ENCODE measurements at places on chromosomes 2 and 18.
A peak's percentile ranks its signal among the peaks of the same experiment; 100 is the strongest.

GRCh38 chr18:29041976-29042375, 865.0 kb upstream of the CDH2 start:
- DNase-seq: no peak

GRCh38 chr2:162579169-162579568, 235.2 kb downstream of the GCA start:
- no peak for DNase-seq

GRCh38 chr18:32093523-32093922, 1.8 kb downstream of the RNF138 start:
- no peak for DNase-seq

- DNase-seq: no peak
These were observed 150.3 kb downstream of the CALCRL start for GRCh38 chr2:187297801-187298200.

GRCh38 chr2:168212866-168213265, 34.5 kb downstream of the STK39 start:
- DNase-seq: no peak

- no peak for DNase-seq
These were observed 22.7 kb upstream of the ETAA1 start for GRCh38 chr2:67374481-67374880.

- no peak for DNase-seq
These were observed 36.2 kb downstream of the LRRFIP1 start for GRCh38 chr2:237663517-237664110.

DNA sequence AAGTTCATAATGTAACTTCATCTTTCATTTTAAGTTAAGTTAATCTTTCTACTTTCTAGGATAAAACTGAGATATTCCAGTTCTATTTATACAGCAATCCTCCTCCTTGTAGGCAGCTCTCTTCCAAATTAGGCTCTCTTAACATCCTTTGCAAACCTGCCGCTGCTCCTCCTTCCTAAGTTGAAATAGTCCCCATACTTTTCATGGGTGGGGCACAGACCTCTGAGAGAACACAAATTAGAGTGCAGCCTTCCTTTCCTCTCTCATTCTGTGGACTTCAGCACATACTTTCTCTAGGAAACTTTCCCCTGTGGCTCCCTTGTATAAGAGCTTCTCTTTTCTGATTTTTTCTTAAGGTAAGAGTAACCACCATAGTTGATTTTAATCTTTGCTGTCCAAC, 28.3 kb downstream of the TWSG1 start:
- DNase-seq: no peak

DNA sequence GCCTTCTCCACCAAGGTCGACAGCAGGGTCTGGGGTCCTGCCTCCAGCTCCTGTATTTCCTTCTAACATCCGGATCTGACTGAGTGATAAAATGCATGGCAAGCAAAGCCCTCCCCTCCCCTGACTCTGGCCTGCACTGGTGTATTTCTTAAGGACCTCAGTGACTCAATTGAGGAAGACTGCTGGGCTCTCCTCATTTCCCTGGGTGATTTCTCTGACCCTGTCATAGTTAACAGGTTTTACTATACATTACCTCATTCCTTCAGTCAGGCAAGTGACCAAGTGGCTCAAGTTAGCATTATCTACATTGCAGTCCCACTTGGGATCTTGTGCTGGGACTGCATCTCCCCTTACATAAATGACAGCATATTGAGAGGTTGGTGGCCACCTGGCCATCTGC, 38.8 kb upstream of the CCBE1 start:
- no peak for DNase-seq

GRCh38 chr18:74373428-74373827, 57.8 kb downstream of the C18orf63 start:
- DNase-seq: no peak

DNA sequence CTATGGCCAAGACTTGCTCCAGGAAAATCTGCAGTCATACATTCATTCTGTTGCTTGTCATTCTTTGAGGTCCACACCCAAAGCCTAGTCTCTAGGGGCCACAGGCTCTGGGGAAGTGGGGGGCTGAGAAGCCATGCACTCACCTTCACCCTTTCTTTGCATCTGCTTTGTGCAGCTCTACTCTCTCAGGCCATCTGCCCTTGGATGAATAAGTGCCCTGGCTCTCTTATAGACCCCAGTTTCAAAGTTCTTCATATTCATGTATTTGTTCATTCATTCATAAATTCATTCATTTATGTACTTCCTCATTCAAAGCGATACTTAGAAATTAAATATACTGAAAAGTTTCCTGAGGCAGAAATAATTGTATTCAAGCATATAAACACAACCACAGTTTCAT, 130.3 kb upstream of the FAM98A start:
- DNase-seq: no peak

- DNase-seq: peak; percentile 76
These were observed 22.4 kb downstream of the LHCGR start for GRCh38 chr2:48733067-48733503.

DNA sequence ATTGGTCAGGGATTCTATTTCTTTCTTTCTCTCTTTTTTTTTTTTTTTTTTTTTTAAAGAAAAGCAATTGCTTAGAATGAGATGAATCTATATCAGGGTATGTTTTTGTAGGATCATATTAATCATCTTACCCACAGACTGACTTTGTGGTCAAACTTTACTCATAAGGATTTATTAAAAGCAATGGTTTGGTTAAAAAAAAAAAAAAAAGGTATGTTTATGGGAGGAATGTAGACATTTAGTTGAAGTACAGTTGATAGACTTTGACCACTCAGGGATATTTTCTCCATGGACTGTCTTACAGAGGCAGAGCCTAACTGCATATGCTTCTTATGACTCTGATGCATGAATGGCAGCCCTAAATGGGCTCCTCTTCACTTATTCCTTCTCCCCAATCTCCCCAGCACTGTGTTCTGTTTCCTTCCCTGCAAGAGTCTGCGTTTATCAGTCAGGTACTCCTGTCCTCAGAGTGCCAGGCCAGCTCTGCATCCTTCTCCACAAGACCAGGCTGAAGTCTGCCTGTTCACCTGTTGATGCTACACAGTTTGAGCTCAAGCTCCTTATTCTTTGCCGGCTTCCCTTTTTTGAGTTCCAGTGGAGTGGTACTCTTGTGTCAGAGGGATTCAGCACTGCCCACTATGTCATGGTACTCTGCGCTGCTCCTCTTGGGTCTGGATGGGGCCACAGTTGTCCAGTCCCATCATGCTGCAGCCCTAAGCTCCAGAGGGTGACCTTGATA, 24.3 kb downstream of the CRIM1 start:
- DNase-seq: no peak

- no peak for DNase-seq
These were observed 71.5 kb downstream of the RAB31 start for GRCh38 chr18:9779630-9780029.

DNA sequence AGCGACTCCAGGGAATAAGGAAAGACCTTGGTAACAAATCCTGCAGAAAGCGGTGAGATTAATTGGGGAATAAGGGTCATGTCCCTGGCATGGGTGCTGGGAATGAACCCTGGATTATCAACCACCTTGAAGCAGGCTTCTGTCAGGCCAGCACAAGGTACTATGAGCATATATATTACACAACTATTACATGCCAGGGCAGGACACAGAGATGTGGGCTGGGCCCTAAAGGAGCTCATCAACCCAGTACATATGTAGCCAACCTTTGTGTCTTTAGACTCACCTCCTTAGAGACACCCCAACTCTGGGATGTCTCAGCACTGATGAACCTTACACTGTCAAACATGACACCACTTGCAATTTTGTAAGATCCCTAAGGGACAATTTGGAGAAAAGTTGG, 3.4 kb downstream of the SFXN5 start:
- DNase-seq: no peak

GRCh38 chr18:27378431-27379095, 193.5 kb upstream of the CHST9 start:
- no peak for DNase-seq

DNA sequence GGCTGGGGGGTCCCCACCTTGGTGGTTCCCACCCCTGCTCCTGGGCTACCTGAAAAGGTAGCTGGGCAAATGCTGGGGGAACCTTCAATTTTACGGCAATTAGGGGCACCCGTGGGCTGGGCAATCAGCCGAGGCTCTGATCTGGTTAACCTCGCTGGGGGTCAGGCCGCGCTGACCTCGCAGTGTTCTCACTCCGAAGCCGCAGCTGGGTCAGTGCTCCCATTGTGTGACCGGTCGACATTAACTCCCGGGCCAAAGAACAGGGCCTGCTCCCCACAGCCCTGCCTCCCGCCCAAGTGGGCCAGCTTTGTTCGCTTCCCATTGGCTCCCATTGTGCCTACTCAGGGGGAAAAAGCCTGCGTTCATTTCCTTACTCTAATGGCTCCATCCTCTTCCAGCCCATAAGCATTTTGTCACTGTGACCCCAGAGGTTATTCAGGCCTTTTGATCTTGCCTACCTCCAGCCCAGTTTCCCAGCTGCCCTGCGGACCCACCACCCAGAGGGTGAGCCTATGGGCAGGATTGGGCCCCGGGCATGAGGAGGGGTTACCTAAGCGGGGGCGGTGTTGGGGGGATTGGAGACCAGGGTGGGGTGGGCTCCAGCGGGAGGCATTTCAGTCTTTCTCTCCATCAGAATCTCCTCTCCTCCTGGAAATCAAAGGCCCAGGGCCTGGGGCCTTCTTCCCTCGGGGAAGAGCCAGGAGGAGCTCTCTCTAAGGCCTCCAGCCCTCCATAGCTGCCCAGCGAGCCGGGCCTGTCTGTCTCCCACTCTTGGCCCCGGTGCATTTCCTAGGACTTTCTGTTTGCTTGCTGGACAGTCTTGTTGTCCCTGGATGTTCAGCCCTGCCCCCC, 90.1 kb downstream of the MYCN start:
- DNase-seq: no peak

DNA sequence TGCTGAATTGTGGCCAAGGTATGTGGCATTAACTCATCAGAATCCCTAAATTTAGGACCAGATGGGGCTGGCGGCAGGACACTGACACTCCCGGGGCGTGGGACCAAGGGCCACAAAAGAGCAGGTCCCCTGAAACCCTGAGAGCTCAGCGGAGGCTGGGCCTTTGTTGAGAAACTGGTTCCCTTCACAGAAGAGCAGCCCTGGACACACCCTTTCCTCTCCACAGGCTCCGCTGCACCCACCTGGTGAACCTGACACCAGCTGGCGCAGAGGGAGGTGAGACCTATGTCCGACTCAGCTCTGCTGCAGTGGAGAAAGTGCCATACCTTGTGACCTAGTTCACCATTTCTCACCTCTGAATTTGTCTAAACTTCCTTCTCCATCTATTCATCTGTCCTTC, 119.5 kb downstream of the RTP5 start:
- no peak for DNase-seq

- DNase-seq: no peak
These were observed 32.2 kb upstream of the IGFBP5 start for GRCh38 chr2:216727346-216728122.

- no peak for DNase-seq
These were observed 167.4 kb upstream of the RAB6C start for GRCh38 chr2:129812071-129812470.

DNA sequence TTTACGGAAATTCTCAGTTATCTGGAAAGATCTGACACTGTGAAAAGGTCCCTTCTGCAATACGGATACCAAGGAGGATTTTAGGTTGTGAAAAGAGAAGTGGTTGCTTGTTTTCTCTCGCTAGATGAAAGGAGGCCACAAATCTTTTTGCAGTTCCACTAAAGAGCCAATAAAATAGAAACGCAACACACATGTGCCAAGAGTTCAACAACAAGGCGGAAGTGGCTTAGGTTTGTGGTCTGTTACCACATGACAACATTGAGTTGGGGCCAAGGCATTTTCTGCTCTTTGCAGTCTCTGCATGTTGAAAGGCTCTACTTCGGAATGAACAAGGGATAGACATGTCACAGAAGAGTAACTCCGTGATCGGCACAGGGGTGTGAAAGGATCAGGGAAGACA, 115.7 kb upstream of the OSR1 start:
- no peak for DNase-seq

- DNase-seq: no peak
These were observed 41.5 kb downstream of the RNF152 start for GRCh38 chr18:61851279-61851678.

DNA sequence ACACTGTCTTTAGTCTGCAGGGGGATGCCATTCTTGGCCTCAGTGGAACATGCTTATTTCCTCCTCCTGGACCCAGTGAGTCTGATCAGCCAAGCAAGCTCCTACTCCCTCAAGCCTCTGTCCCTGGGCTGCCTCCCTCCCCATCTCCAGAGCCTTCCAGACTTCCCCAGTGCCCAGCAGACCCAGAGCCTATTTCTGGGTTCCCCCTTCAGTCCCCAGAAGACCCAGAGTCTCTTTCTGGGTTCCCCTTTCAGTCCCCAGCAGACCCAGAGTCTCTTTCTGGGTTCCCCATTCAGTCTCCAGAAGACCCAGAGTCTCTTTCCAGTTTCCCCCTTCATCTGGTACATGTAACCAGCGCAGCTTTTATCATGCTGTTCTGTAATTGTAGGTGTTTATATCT, 17.0 kb upstream of the PKDCC start:
- DNase-seq: no peak

DNA sequence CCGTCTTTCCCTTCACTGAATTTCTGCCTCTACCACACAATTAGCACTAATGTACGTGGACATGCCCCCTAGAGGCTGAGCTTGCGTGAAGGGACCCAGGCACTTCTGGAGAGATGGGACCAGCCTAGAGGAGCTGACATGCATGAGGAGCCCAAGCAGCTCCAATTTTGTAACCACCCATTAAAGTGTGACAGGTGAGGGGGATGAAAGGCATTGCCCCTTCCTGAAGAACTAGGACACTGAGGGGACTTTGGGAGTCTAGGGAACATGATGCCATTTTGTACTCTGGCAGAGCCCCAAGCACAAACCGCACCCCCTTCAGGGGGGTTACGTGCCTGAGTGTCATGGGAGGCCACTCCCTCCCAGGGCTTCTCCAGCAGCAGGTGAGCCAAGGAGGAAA, 63.6 kb downstream of the HNRNPLL start:
- DNase-seq: no peak

DNA sequence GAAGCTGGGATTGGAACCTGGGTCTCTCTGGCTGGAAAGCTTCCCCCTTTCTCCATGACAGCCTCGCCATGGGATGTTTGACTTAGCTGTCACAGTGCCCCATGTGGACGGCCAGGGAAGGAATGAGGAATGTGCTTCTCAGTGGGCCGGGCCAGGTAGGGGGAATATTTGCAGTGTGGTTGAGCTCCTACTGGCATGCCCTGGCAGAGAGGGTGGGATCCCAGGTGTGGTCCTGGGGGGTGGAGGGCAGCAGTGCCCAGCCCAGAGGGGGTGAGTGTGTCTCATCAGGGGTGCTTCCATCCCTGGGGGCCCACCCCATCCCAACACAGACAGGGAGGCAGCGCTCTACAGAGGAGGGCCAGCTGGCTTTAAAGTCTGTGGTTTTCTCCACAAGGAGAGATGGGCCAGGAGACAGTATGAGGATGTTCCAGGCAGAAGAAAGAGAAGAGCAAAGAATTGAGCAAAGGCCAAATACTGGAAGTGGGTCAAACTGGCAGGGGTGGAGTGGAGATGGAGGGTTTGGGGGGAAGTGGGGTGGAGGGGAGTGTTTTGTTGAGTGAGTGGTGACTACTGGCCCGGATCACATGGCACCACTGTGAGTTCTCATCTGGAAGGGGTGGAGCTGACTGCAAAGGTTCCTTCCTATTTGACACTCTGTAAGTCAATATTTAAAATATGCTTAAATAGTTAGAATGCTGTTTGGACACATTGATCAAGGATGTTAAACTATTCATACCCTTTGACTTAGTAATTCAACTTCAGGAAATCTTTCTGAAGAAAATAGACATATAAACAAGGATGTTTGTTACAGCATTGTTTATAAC, 94.0 kb downstream of the MYCN start:
- DNase-seq: no peak

- no peak for DNase-seq
These were observed 15.1 kb downstream of the LMAN1 start for GRCh38 chr18:59343926-59344325.

GRCh38 chr18:303607-304006, 35.8 kb upstream of the THOC1 start:
- DNase-seq: no peak

Measured in NCI-H2081 (cell line).